Activated CD8-positive, alpha-beta memory T cell treated with anti-CD3 and anti-CD28 coated beads for 1 hour (primary cell): ENCODE measurements at places on chromosomes 1 and 21.

- no peak for DNase-seq
These were observed 51.1 kb downstream of the CSMD2 start for GRCh38 chr1:34113887-34114286.

DNA sequence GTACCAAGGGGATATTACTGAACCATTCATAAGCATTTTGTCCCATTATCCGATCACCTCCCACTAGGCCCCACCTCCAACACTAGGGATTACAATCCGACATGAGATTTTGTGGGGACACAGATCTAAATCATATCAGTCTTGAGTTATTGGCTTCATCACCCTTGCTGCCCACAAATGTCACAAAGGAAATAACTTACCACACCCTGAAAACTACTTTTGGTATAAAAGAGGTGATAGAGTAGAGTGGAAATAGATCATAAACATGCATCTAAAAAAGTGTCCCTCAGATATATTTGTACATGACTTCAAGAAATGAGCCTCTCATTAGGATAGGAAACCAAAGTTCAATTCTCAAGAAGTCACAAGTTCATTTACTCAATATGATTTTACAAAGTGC is 22.6 kb upstream of the FCRL3 start:
- DNase-seq, result no peak

- no peak for DNase-seq
These were observed 133.3 kb upstream of the CHRM3 start for GRCh38 chr1:239253032-239253431.

- DNase-seq, result no peak
These were observed 4.8 kb downstream of the FASLG start for GRCh38 chr1:172663732-172664131.

DNA sequence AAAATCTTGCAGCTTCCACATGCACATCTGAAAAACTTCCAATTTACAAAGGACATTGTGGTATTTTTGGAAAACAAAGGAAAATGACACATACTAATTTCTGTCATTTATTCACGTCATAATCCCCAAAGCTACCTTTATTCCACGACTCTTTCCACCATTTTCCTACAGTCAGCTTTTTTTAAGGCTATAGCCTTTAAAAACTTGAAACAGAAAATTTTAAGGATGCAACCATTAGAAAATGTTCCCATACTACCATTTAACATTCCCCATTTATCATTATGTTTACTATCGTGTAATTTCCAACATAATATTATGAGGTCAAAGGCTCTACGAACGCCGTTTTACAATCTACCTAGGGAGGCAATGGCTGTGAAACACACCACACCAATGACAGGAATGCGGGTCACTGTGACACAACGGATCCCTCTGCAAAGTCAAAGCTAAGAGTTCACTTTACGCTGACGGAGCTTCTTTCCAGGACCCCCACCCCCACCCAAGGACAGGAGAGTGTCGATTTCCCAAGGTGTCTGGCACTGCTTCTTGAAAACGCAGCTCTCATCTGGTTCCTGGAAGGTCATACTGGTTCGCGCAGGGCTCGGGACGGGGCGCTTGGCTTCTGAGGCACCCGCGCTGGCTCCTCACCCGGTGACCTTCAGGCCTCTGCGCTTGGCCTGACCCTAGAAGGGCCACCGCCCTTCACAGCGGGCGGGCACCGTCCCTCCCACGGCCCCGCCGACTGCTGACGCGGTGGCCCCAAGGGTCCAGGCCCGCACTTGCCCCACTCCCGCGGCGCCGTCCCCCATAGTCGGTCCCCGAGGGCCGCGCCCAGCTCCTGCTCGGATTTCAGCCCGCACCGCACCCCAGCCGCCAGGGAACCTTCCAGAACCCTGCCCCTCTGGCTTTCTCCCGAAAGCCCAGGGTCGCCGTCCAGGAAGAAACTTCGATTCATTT is 50.5 kb upstream of the ATF3 start:
- no peak for DNase-seq

- DNase-seq, result no peak
These were observed 11.9 kb downstream of the RGS8 start for GRCh38 chr1:182672487-182672836.

DNA sequence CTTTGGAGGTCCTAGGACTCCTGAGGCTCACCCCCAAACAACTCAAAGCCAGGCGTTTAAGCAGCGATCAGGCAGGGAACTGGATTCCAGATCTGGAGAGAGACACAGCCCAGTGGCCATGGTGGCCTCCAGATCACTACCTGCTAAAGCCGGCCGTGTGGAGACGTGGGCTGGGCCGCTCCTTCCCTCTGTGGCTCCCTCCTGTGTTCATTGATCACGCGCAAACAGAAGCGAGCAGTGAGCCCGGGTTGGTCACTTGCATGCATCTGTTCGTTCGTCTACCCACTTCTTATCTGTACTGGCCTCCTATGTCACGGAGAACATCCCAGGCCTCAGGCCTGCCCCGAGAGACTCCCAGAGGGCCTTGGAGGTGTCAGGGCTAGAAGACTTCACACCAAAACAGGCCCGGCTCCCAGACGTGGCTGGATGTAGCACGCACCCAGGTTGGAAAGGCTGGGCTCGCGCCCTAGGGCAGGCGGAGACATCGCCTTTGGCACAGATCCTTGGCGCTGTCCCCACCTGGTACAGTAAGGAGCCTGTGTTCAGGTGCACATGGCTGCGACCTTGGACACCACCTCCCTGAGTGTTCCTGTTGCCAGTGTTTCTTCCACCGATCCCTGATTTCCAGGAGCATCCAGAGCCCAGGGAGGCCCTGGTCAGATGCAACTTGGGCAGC is 76.7 kb upstream of the ARHGEF16 start:
- no peak for DNase-seq

- DNase-seq, result no peak
These were observed 111.5 kb upstream of the ETV3 start for GRCh38 chr1:157249739-157250138.

DNA sequence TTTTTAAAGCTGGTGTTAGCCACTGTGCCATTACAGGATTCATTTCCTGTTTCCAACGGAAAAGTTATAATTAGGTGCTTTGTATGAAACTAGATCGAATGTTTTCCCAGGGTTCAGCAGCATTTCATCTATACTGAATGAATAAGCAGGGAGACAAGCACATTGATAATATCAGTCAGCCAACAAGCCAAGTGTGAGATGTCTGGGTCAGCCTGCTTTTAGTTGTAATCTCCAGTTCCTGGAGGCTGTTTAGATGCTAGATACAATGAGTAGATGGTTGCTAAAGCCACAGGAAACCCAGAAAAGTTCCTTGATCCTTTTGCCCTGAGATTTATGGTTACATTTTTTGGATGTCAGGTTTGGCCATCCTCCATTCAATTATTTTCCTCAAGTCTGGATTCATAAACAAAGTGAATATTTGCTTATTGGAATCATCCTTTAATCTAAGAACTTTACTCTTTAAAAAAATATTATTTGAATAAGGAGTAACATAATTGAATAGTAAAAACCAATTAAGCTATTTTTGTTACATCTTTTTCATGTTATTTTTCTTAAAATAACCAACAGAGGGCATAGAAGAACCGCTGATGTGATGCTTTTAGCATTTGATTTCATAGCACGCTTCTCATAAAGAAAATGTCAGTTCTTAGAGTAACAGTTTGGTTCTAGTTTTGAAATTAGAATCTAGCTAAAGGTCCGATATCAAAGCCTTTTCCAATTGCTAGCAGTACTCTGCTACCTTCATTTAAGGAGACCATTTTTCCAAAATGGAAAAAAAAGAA is 76.6 kb downstream of the HSPA13 start:
- DNase-seq, result no peak

GRCh38 chr1:153363641-153364040 is 6.0 kb downstream of the S100A9 start:
- DNase-seq, result no peak

- DNase-seq, result no peak
These were observed 28.6 kb downstream of the IVNS1ABP start for GRCh38 chr1:185288435-185288834.

DNA sequence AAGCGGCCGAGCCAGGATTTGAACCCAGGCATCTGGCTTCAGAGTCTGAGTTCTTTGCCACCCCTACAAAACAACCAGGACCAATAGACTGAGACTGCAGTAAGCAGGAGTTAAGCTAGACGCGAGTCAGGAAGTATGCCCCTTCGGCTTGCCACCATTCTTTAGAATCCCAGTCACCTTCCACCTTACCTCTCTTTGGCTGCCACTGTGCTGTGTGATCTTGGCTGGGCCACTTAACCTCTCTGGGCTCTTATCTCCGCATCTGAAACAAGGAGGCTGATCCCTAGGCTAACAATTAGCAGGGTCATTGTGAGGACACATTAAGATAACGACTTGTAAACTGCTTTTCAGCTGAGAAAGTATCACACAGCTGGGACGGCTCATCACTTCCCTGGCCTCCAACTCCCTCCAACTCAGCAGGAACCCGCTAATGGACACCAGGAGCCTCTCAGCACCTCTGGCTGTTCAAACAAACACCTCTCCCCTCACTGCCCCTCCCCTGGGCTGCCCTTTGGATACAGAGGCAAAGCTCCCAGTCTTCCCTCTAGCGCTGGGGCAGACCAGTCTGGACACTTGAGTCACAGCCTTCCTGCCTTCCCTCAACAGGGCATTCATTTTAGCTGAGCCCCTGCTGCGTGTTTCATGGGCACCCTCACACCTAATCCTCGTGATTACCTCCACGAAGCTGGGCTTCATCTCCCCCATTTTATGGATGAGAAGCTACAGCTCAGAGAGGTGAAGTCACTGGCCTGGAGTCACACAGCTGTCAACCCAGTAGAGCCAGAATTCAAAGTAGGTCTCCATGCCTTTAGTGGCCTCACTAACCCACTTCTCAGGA is 83.2 kb downstream of the CAMK2N1 start:
- no peak for DNase-seq

DNA sequence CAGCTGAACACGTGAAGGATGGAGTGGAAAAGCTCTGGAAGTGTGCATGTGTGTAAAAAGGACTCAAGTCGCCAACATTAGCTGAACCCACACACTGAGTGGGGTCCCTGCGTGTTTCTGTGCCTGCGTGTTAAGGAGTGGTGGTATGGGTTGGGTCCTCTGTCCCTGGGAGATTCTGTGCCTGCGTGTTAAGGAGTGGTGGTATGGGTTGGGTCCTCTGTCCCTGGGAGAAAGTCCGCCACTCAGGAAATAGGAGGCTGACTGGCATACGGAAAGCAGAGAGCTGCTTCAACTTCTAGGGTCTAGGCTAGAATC is 7.0 kb upstream of the SOX13 start:
- no peak for DNase-seq

DNA sequence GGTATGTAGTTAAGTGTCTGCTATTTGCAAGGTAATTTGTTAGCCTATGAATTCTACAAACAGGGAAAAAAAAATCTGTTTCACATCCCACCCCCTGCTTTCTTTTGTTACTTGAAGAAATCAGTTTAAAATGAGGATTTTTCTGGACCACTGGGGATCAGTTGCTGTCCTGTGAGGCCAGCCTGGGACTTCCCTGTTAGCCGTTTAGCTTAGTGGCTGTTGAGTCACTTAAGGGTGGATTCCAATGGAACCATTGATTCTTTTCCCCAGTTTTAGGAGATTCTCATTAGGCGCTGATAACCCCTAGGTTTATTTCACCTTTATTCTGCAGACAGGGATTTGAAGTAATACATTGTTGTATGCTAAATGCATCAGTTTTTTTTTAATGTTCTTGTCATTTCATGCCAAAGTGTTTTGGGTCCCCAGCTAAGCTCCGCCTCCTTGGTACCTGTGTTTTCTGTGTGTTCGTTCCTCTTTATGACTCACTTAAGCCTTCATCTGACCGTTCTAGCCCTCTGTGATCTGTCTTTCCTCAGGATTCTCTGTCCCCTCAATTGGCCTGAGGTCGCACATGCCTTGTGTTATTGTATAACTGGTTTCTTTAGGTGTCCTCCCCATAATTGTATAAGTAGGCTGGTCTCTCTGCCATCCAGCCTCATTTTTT is 59.3 kb downstream of the NOS1AP start:
- no peak for DNase-seq

- no peak for DNase-seq
These were observed 56.9 kb downstream of the PROX1 start for GRCh38 chr1:214044438-214045214.

- DNase-seq, result no peak
These were observed 109.5 kb downstream of the PSMG1 start for GRCh38 chr21:39073717-39074116.

DNA sequence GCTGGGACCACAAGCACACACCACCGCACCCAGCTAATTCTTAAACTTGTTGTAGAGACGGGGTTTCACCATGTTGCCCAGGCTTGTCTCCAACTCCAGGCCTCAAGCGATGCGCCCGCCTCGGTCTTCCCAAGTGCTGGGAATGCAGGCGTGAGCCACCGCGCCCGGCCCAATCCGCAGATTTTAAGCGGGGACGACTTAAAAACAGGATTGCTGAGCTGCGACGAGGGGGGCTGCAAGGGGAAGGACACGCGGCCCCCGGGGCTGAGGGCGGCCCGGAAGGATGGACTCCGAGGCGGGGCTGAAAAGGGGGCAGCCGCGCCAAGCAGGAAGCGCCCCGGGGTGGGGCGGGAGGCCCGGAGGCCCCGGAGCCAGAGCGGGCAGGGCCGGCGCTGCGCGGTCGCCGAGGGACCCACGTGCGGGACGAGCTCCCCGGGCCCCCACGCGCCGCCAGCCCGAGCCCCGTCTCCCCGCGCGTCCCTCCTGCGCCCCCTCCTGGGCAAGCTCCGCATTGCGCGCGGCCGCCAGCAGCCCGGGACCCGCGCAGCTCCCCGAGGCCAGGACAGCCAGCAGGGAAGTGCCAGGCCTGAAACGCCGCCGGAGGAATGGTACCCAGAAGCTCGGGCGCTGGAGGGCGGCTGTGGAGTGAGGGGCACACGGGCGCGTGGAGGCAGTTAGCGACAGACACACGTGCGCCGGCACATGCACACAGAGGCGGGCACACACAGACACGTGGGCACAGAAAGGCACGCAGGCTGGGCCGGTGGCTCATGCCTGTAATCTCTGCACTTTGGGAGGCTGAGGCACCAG is 5.5 kb upstream of the PRKCZ start:
- DNase-seq, result peak; percentile 36

- DNase-seq, result no peak
These were observed 92.1 kb downstream of the PRKAB2 start for GRCh38 chr1:147080006-147080661.

- DNase-seq, result no peak
These were observed 6.5 kb upstream of the ATP1A2 start for GRCh38 chr1:160108888-160109662.

DNA sequence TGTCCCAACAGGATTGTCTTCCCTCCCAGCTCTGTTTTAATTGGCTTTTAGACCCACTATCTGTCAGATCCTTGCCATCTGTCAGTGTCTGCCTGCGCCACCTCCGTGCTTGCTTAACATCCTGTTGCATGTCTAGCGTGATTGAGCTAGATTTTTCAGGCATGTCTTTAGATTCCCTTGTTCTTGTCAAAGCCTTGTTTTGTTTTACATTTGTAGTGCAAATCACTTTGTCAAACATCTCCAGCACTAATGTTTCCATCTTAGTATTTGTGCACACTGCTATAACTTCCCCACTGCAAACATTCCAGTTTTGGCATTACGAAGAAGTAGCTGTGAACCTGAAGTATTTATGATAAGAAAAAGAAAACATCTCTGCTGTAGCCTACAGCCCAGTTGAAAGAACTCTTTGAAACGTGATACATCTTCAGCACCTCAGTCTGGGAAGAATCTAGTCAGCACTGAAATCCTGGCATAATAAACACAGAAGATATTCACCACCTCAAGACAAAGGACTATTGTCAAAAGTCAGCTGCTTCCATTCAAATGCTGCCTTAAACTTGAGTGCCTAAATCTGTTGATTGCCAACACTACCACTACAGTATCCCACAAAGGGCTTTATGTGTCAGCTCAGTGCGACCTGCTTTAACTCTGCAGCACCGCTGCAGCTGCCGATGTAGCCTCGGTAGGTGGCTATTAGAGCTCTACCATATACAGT is 105.0 kb downstream of the FNBP1L start:
- DNase-seq, result no peak
